Eye (tissue), 1 donor: ENCODE measurements at places on chromosomes 7 and 10.
A peak's percentile ranks its signal among the peaks of the same experiment; 100 is the strongest.

- DNase-seq = no peak
Observed at GRCh38 chr7:113408999-113409398, 290.6 kb upstream of the SMIM30 start.

GRCh38 chr10:98098247-98098646, 36.2 kb upstream of the R3HCC1L start:
- no peak for DNase-seq

DNA sequence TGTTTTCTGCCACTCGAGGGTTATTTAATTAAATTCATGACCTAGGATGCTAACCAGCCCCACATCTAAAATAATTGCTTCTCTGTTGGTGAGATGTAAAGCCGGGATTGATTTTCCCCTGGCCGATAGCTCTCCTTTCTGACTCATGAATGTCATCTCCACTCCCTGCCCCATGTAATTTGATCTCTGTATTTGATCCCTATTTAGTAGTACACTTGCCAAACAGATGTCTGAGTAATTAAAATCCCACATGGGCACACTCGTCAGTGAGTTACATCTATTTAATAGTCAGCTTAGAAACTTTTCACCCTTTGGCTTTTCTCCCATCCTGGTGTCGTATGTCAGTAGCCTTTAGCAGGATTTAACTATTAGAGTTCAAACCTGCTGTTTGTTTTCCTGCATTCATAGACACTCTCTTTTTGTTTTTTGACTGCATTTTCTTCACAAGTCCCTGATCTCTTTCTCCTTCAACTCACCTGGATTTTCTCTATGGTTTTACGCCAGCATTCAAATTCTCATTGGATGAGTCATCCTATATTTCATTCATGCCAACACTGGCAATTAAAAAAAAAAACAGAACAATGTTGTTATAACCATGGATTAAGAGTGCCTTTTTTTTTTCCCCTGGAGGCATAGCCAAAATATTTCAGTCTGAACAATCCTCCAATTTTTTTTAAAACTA, 82.7 kb downstream of the SPAG6 start:
- DNase-seq = peak; percentile 77

GRCh38 chr10:132112611-132113010, 46.9 kb downstream of the JAKMIP3 start:
- no peak for DNase-seq

DNA sequence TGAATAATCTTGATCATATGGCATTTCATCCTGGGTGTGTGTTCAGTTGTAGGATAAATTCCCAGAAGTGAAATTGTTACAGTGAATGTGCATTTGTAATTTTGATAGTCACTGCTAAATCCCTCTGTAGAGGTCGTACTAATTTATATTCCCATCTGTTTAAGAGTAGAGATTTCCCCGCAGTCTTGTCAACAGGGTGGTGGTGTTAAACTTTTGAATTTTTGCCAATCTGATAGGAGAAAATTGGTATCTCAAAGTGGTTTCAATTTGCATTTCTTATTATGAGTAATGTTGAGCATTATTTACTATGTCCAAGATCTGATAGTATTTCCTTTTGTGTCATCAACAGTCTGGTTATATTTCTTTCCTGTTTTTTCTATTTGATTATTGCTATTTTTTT, 101.7 kb downstream of the AUTS2 start:
- DNase-seq = no peak

GRCh38 chr7:102288285-102288930, 1.7 kb downstream of the SH2B2 start:
- DNase-seq = no peak

GRCh38 chr7:13904007-13904406, 85.5 kb downstream of the ETV1 start:
- no peak for DNase-seq
